ENCODE measurements at places on chromosomes 4 and X.

- no peak for DNase-seq
These were observed 12.3 kb upstream of the BMP2K start for GRCh38 chr4:78763763-78764387.

- DNase-seq: peak; percentile 77
These were observed 65.8 kb upstream of the PRPS1 start for GRCh38 chrX:107562482-107562881.

GRCh38 chr4:114807357-114807756, 208.8 kb downstream of the UGT8 start:
- DNase-seq: no peak

DNA sequence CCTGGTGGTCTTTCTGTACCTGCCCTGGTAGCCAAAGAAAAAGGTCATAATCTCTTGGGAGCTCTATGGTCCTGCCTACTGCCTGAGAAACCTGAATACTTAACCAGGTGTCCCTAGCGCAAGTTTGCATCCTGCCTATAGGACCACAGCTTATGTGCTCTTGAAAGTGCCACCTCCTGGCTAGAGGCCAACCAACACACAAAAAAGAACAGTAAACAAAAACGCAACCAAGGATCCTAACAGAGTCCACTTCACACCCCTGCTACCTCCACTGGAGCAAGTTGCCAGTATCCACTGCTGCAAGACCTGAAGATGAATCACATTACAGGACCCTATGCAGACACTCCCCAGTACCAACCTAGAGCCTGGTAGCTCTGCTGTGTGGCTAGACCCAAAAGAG, 103.2 kb upstream of the PABPC5 start:
- no peak for DNase-seq

DNA sequence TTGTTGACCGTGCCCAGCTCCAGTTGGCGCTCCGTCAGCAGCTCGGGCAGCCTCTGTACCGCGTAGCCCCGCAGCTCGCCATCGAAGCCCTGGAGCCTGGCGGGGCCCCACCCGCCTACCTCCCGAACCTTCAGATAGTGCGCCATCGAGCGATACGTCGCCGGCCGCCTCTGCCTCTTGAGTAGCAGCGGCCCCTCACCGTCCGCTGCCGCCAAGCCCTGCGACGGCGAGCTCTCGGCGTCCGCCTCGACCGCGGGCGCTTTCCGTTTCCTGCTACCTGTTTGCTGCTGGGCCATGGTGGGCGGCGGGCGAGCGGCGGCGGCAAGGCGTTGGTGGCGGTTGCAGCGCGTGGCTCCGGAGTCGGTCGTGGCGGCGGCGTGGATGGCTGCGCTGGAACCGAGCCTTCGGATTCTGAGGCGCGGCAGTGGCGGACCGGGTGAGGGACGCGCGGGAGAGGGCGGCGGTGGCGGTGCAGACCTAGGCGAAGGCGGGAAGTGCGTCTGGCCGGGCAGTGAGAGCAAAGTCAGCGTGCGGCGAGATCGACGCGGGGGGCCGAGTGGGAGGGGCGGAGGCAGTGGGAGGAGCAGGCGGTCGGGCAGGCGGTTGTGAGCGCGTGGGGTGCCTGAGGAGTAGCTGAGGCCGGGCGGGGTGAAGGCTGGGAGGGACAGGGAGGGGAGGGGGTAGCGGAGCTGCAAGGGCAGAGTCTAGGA, at the start of gene DCAF12L1:
TSS of gene DCAF12L1 (minus strand) at position 502 of the 710 bp plus-strand sequence. CDS start at position 296, 206 bp downstream.
- no peak for DNase-seq

DNA sequence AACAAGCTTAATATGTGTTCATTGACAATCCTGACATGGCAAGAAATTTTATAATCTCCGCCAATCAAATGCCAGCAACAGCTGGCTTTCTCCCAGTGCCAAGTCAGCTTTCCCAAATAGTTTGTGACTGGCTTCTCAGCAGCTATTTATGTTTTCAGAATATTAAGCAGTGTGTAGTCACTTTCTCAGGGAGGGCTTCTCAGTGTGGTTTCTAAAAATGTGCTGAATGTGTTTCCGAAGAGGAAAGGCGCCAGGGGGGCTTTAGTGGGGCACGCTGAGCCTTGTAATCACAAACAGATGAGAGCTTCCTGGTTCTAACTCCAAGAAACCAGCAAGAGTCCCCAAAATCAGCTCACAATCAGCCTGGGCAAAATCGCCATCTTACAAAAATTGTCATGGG, 258.7 kb upstream of the CPEB2 start:
- DNase-seq: peak; percentile 6

- no peak for DNase-seq
These were observed 1.3 kb upstream of the ING2 start for GRCh38 chr4:183503497-183504063.

DNA sequence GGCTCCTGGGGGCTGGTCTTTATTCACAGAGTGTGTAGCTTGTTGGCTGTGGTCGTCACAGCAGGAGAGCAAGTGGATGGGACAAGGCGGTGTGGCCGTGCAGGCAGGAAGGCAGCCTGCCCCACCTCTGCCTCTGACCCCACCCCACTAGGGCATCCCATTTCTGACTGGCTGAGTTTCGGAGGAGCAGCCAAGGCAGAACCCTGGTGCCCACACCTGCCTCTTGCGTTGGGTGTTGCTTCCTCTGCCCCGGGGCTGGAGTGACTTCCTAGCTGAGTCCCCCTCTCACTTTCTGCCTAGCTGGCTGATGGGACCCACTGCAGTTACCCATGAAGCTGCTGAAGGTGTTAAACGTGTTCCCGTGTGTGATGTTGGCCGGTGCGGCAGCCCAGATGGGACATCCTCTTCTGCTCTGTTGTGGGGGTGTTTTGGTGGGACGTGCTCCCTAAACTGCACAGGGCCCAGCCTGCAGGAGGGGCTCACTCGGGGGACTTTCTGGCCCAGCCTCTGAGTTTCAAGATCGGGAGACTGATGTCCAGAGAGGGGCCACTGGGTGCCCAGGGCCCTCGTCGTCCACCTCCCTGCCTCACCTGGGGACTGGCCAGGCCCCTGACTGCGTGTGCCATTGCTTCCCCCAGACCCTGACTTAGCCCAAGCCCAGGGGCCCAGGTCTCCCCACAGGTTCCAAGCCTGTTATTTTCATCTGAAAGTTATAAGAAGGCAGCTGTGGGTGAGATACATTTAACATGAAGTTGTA, 101.5 kb downstream of the PSAPL1 start:
- DNase-seq: no peak

DNA sequence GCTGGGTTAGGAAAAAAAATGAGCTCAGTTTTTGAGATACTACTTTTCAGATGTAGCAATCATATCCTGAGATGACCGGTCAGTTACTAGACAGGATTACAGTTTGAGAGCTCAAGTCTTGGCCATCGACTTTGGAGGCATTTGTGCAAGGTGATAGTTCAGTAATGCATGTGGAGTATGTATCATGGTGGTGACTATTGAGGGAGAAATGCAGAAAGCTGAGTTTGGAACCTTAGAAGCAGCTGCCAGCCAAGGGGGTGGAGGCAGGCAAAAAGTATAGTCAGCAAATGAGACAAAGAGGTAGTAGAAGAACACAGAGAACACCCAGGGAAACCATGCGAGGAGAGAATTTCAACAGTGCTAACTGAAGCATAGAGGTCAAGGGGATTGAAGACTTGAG, 48.7 kb upstream of the SLC4A4 start:
- peak; percentile 73 for DNase-seq

GRCh38 chrX:74104356-74105015, 199.5 kb upstream of the ZCCHC13 start:
- peak; percentile 16 for DNase-seq

DNA sequence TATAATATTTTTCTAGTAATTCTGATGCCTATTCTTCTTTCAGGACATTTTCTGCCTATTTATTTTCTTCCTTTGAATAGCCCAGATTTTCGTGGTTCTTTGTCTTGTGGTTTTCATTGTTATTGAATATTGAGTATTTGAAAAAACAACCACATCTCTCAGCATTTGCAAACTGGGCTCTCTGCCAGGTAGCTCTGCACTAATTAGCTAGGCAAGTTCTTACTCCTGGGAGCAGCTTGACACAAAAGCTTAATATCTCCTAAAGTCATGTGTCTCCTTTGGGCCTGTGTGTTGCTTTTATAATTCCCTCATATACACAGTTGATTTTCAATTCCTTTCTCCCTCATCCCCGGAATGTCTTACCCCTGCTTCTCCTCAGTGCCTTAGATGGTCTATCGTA, 413.5 kb upstream of the GRIA3 start:
- no peak for DNase-seq

GRCh38 chr4:42767669-42768068, 110.8 kb upstream of the ATP8A1 start:
- DNase-seq: no peak

GRCh38 chr4:7712021-7712671, 227.5 kb downstream of the AFAP1 start:
- DNase-seq: no peak

All from iris pigment epithelial cell (primary cell).